Mucosa of gallbladder (tissue), 1 donor: ENCODE measurements at places on chromosomes 6 and 20.

DNA sequence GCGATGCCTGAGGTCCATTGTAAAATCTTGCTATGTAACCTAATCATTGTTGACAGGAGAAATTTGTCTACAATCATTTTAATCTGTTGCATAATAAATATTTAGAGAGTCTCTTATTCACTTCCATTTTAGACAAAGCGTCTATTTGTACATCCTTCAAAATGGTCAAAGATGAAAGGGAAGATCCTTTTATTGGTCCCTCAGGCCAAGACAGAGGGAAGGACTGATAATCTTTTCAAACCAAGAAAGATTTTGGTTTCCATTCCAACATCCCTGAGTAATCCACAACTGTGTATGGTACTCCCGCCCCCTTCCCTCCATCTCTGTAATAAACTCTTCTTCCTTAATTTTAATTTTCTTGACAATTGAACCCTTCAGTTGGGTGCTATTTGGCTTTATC lies 111.6 kb upstream of the SCP2D1 start:
- no peak for DNase-seq

DNA sequence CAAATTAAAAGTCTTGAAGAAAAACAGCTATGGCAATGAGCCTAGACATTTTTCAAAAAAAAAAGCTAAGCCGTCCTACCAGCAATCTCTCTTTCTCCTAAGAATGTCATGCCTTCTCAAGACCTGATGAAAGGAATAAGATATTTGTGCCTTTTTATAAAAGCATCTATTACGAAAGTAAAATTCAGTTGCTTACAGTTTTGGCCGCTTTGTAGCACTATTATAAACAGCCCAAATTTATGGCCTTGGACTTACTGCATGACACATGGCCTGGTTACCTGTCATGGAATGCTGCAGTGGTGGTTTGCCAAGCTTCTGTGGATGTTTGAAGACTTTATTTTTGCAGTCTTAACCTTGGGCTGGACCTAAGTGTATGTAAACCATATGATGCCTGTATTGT lies 22.2 kb upstream of the VAPB start:
- no peak for DNase-seq

DNA sequence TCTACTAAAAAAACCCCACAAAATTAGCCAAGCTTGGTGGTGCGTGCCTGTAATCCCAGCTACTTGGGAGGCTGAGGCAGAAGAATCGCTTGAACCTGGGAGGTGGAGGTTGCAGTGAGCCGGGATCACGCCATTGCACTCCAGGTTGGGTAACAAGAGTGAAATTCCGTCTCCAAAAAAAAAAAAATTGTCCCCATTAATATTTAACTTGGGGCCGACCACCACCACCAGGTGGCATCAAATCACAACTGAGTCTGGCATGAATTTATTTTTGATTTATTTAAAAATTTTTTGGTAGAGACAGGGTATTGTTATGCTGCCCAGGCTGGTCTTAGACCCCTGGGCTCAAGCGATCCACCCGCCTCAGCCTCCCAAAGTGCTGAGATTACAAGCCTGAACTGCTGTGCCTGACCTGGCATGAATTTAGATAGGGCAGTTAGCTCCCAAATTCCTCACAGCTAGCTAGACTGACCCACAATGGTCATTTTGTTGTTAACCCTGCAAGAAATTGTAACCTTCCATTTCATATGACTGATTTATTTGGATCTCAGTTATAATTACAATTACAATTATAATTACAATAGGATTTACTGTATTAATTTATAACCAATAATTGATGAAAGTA lies 17.1 kb upstream of the BEND3 start:
- no peak for DNase-seq

- DNase-seq = peak; percentile 37
Observed at GRCh38 chr6:46014511-46015118, 1.0 kb downstream of the CLIC5 start.

DNA sequence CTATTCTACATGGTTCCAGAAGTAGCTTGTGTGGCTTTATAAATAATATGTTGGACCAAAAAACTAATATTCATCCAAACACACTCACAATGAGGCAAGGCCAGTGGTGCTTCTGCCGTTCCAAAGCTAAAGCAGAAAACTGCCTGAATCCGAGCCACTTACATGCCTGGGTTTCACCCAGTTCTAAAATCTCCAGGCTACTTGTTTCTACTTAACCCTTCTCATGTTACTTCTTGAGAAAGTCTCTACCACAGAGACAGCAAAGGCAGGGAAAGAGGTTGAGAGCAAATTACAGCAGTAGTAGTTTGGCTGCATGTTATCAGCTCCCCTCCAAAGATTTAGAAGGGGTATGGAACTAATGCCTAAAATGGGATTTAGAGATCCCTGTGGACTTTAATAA lies 62.0 kb downstream of the FAXC start:
- no peak for DNase-seq
